HCEC 1CT (cell line): ENCODE measurements at places on chromosomes 16 and 17.

DNA sequence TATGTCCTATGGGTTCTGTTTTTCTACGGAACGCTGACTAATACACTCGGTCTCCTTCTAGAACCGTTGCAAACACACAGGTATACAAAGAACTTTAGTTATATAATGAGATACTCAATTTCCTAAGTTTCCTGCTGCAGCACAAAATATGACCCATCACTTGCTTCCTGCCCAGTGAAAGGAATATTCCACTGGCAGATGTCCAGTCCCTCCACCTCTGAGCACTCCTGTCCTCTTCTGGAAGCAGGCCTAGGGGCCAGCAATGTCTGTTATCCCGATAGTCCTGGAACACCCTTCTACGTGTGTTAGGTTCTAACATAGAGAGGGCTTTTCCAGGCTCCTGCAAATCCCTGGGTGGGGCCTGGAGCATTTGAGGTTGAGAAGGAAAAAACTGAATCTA is 32.7 kb downstream of the ADAMTS18 start:
- no peak for DNase-seq

GRCh38 chr17:2054262-2054511 is 716 bp upstream of the HIC1 start:
- DNase-seq, result no peak

GRCh38 chr17:36730857-36731490 is 129.6 kb downstream of the MRM1 start:
- DNase-seq, result no peak

GRCh38 chr16:19127674-19128131 is 13.9 kb downstream of the ITPRIPL2 start:
- DNase-seq, result no peak
